ENCODE measurements at places on chromosomes 5 and 9. TPM values are rescaled to one million over a fixed set of nuclear protein-coding genes. Genes with fewer than 3 reads are reported as not detected.

GRCh38 chr5:175054243-175054642 is 329.9 kb downstream of the MSX2 start:
- DNase-seq: no peak

- DNase-seq: no peak
Observed at GRCh38 chr5:113192541-113192940, 215.9 kb downstream of the DCP2 start.

GRCh38 chr9:34636791-34637355 is 714 bp downstream of the SIGMAR1 start:
- DNase-seq: no peak

DNA sequence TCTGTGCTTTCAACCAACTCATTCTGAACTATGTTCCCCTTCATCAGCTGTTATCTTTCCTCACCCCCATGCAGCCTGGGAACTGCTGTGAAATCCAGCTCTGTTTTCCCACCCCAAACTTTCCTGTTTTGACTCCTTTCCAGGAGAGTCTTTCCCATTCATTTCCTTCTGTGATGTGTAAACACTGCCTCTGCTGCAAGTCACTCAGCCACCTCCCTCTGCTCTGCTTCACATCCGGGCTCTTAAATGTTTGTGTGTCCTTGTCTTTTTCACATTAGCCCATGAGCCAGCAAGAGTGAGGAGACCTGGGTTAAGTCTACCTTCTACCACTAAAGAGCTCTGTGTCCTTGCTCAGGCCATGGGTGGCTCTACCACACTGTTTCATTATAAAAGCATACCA is 137.5 kb downstream of the ICE1 start:
- DNase-seq: no peak

DNA sequence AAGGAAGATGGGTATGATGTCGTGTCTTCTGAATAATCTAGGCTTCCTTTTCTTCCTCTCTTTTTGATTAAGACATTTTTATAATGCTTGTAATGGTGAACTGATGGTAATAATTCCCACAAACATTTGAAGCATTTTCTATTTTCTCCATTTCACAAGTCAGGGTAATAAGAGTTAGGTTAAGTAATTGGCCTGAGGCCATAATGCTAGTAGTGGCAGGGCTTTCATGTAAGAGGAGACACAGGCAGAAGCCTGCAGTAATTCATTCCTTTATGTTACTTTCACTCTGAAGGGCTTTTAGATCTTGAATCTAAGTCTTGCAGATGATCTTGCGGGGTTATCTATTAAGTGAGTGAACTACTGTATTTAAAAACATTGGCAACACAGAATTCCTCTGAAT is 374.9 kb downstream of the MAT2B start:
- DNase-seq: no peak

GRCh38 chr5:148740966-148741742 is 85.3 kb upstream of the ADRB2 start:
- peak; percentile 23 for DNase-seq

GRCh38 chr9:113927277-113927676 is 51.2 kb downstream of the ZNF618 start:
- DNase-seq: no peak

DNA sequence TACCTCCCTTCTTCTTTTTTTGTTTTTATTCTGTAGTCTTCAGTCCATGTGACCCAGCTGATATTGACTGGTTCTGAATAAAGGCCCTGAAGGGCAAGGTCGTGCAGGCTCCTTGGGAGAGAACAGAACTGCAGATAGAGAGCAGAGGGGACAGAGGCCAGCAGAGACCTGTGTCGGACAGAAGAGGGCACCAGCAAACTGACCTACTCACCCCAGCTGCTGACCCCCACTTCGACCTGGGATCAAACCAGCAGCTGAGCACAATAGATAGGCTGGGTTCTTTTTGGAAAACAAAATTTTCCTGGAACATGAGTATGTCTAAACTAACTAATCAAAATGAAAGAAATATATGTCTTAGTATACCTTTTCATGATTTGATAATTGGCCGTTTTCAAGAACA is 695.1 kb downstream of the NR2F1-AS1 start:
- DNase-seq: no peak

The SLC27A4 gene
- total RNA-seq: 17.7 TPM

The CNTFR gene
- 7.5 TPM for total RNA-seq

Data from skin of body (tissue), 3 donors.